ENCODE measurements at places on chromosomes 12 and 14.

DNA sequence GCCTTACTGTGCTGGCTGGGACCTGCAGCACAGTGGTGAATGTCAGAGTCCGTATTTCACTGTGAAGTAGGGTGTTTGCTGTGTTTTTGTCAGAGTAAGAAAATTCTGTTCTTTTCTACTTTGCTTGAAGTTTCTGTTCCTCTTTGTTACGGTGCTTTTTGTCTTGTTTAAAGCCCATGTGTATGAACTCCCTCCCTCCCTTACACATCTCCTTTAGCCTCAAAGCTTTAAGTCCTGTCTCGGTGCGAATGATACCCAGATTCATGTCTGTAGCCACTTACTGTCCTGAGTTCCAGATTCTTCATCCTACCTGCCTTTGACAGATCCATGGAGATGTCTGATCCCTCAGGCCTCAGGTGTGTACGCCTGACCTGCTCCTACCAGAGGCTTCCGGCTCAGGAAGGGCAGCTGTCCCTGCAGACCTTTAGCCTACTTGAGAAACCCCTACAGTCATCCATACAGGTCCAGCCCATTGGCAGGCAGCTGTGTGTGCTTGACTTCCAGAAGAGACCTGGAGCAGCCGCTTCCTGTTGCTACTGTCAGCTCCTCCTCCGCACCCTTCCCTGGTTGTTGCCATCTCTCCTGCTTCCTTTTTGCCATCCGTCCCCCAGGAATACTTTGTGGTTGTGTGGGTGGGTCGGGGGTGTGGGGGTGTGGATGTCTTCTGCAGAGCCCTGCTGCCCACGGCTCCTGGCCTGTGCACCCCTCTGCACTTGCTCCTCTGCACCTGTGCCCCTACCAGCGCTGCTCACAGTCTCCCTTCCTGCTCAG lies 72.9 kb downstream of the DDX51 start:
- DNase-seq = no peak

DNA sequence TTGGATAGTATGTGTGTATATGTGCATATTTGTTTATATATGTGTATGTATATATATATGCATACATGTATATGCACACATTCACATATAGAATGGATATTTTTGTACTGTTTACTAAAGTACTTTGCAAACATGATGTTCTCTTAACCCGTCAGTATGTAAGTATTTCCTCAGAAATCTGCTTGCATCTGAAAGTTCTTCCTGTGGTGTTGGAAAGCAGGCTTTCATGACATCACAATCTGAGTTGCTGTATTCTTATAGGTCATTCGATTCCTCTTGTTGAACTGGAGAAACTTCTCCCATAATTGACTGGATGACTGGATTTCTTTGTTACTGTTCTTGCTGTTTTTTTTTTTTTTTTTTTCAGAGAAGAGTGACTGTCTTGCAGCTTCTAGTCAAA lies 29.1 kb downstream of the GABARAPL1 start:
- DNase-seq = no peak

DNA sequence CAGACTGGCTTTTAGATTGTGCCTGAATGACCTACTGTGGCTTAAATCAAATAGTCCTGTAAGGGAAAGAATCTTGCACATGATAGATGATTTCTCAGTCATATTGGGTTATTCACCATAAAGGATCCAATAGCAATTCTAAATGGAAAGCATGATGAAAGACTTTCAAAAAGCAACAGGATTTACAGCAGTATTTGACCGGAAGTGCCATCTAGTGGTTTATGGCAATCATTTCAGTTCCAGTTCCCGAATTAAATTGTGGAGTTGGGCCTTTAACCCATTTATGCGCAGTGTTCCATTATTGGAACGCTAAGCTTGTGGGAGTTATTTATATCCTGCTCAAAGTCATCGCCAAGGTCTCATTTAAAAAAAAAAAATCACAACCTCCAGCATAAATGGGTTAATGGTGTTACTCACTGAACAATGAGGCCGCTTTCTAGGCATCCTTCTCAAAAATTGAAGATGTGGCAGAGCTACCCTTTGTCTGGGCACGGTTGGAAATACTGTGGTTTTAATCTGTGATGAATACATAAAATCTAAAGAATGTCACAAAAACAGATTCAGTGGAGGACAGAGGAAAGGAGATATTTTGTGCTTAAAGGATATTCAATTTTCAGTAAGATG lies 60.8 kb upstream of the REP15 start:
- peak; percentile 83 for DNase-seq

- DNase-seq = no peak
Measured at GRCh38 chr12:98736352-98737321, 91.5 kb downstream of the APAF1 start.

DNA sequence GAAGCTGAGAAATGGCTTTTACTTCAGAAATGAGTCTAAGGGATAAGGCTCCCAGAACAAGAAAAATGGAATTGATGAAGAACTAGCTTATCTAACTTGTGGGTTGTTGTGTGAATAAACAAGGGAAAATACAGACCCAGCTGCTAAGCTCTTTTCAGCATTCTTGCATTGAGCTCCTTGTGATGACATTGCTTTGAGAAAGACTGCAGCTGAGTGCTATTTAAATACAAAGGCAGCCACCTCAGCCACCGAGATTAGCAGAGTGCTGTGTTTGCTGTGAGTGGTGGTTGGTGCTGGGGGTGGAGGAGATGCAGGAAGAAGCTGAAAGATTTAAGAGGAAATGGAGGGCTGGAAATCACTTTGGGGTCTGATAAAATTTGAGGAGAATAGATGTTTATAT lies 396.0 kb upstream of the PRICKLE1 start:
- DNase-seq = no peak

GRCh38 chr12:109714913-109715244 lies 1.3 kb downstream of the FAM222A start:
- DNase-seq = no peak

- peak; percentile 3 for DNase-seq
Measured at GRCh38 chr14:86646696-86647690, 1117.0 kb downstream of the FLRT2 start.

DNA sequence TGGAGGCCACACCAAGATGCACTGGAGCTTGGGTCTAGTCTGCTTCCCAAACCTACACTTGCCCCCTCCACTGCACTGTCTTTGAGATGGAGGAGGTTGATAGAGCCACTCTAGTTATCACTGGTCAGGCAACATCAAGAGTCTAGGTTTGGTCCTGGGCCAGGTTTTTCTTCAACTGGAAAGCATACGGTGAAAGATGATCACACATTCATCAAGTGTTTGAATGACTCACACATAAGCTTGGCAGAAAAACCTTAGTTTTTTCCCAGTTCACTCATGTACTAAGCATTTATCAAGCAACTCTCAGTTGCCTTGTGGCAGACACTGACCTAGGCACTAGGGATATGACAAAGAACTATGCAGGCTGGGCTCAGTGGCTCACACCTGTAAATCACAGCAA lies 84.5 kb downstream of the PLEKHG3 start:
- DNase-seq = peak; percentile 94
